ENCODE measurements at places on chromosomes 2 and 18.

DNA sequence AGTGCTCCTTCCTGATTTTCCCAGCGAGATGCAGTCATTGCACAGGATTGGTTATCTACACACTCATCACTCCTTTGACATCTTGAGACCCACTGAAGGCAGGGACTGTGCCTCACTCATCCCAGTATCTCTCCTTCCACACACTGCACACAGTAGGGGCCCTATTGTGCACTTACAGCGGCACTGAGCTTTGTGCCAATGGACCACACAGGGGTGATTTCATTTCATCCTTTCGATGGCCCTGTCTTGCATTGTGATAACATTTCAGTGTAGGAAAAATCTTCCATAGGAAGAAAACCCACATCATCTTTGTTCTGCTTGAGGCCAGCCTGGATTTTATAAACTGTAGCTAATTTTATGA lies 11.0 kb upstream of the LRRFIP1 start:
- DNase-seq = no peak

- no peak for DNase-seq
Measured at GRCh38 chr2:209726311-209726710, 45.3 kb upstream of the UNC80 start.

- DNase-seq = no peak
Measured at GRCh38 chr2:165675551-165675968, 118.5 kb downstream of the GALNT3 start.

DNA sequence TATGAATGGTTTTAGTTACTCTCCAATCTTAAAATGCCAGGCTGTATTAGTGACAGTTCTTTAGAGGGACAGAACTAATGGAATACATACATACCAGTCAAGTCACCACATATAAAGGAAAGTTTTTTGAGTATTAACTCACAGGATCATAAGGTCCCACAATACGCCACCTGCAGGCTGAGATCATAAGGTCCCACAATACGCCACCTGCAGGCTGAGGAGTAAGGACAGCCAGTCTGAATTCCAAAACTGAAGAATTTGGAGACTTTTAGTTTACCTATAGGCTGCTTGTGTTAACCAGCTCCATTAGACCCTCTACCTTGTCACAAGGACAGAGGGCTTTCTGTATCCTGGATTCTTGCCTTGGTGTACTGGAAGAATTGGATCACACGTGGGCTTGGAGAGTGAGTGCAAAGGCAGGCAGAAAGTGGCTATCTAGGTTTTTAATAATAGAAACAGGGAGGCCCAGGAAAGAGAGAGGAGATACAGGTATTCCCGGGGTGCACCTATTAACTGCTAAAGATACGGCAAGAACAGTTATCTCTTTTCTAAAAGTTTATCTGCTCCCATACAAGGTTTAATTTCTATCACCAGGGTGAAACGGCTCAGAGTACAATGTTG lies 234.9 kb upstream of the CYRIA start:
- no peak for DNase-seq

- DNase-seq = peak; percentile 15
Measured at GRCh38 chr2:159290289-159290907, 3.9 kb upstream of the WDSUB1 start.

- no peak for DNase-seq
Measured at GRCh38 chr2:15736396-15737180, 144.9 kb downstream of the DDX1 start.

GRCh38 chr2:112174383-112174782 lies 36.2 kb downstream of the FBLN7 start:
- no peak for DNase-seq

- DNase-seq = no peak
Measured at GRCh38 chr2:158006961-158007719, 94.5 kb upstream of the UPP2 start.

DNA sequence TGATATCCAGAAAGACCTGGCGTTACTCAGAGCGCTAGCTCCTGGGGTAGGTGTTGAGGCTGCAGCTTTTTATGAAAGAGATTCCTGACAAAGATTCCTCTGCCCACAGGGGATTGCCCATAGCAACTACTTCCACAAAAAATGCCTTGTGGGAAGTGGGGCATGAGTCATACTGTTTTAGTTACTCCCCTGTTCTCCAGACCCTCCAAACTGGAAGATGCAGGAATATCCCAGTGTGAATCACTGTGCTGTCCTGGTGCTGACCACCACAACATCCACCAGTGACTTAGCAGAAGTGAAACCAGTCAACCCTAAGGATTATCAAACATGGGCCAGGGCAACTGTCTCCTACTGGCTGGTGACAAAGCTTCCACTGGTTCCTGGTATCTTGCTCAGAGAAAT lies 61.8 kb downstream of the CDH2 start:
- no peak for DNase-seq

GRCh38 chr2:58035352-58035751 lies 11.3 kb upstream of the VRK2 start:
- DNase-seq = no peak

- no peak for DNase-seq
Measured at GRCh38 chr2:40148334-40148733, 303.6 kb downstream of the SLC8A1 start.

GRCh38 chr2:48075631-48076030 lies 169.3 kb upstream of the FBXO11 start:
- no peak for DNase-seq

DNA sequence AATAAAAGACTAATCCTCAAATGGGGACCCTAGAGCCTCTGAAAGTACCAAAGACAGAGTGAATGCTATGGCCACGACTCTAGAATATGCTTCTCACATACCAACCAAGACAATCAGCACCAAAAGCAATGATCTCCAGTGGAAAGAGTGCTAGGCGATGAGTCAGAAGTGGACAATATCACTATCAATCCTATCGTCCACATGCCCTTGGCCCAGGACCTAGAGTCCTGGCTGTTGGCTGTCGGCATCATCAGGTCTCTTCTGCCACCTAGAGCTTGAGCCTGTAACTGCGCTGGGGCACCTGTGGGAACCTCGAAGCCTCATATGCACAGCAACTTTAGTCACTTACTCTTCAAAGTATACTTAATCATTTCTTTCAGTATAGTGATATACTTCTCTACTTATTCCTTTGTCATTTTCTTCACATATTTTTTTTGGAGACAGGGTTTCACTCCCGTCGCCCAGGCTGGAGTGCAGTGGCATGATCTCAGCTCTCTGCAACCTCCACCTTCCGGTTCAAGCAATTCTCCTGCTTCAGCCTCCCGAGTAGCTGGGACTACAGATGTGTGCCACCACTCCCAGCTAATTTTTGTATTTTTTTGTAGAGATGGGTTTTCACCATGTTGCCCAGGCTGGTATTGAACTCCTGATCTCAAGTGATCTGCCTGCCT lies 29.7 kb downstream of the NOL10 start:
- peak; percentile 24 for DNase-seq

GRCh38 chr18:74479486-74480148 lies 16.5 kb upstream of the CNDP2 start:
- DNase-seq = no peak

GRCh38 chr18:80126797-80127196 lies 17.7 kb downstream of the ADNP2 start:
- no peak for DNase-seq

GRCh38 chr18:2303517-2304238 lies 267.6 kb downstream of the METTL4 start:
- DNase-seq = no peak

DNA sequence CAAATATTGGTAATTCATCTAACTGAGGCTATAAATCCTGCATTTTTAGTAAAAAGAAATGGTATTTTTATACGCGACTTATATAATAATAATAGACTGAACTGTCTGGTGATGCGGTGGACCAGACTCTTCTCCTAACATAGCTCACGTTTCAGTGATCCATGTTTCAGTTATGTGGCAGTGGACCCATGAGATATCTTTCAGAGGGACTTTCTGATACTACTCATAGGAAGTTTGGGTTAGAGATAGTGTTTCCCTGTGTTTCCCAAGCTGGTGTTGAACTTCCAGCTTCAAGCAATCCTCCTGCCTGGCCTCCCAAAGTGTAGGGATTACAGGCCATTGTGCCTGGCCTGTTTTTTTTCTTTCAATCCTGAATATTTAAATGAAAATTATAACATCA lies 59.2 kb downstream of the KCTD1 start:
- DNase-seq = no peak

DNA sequence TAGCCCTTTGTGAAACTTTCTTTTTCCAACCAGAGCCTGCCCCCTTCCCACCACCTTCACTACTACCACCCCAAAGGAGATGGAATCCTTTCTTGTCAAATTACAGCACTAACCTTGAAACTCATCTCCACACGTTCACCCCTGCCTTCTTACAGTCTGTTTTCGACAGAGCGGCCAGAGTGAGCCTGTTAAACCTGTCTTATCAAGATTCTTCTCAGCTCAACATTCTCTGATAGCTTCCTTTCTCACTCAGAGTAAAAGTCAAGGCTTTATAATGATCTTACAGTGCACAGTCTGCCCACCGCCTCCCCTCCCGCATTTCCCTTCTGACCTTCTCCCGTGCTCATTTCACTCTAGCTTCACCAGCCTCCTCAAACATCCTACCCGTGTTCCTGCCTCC lies 56.0 kb downstream of the ARHGAP25 start:
- DNase-seq = no peak

DNA sequence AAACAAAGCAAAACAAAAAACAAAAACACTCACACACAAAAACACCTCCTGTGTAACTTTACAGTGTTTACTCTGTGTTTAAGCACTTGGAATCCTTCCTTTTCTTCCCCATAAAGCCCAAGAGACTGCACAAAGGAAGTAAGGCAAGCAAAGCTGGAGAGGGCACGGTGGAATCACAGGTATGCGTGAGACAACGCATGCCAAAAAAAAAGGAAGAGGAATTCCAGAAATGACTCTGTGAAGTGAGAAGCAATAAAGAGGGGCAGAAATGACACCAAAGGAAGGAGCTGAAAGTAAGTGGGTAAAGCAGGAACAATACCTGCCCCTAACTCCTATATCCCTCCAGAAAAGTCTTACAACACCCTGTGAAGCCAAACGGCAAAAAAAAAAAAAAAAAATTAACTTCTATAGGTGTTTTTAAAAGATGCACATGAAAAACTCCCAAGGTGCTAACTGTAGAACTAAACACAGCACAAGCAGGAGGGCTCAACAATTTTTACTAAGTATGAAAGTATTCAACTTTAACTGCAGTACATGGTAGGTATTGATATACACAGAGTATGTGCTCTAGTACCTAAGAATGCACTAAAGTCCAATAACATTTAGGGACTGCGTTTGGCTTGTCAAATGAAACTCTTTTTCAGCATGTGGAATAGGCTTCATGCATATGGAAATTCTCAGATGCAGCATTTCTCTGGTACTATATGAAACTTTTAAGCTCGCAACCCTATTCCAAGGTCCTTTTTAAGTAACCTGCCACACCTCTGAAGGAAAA lies 9.1 kb downstream of the RND3 start:
- no peak for DNase-seq

DNA sequence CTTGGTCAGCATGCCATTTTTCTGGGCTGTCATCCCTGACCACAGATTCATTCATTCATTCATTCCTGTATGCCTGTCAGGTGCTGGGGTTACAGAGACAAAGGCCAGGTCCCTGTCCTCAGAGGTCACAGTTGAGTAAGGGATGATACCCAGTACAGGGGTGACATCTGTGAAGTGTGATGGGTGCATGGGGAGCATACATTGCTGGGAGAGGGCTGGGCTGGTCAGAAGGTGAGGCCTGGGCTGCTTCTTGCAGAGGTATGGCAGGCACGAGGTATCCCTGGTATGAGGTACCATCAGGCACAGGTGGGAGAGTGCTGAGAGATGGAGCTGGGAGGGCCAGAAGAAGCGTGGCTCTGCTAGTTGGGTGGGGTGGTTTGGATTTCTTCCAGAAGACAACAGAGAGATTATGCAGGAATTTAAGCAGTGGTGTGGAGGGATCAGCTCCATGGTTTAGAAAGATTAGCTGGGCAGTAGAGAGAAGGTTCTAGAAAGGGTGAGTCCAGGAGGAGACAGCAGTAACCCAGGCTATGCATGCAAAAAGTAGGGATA lies 181.9 kb upstream of the HAAO start:
- DNase-seq = no peak

DNA sequence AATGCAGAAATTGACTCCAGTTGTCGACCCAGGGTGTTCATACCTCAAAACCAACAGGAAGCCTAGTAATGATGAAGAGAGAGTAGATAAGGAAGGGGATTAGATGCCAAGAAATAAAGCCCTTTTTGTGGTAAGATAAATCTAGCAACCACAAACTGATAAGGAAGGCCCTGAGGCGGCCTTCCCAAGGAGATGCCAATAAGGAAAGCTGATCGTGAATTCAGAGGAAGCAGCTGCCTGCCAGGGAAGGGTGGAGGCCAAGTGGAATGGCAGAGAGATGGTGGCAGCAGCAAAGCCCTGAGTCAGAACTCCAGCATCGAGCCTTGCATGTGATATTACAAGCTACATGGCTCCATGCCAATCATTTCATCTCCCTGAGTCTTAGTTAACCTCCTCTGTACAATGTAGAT lies 126.3 kb downstream of the IRS1 start:
- no peak for DNase-seq

DNA sequence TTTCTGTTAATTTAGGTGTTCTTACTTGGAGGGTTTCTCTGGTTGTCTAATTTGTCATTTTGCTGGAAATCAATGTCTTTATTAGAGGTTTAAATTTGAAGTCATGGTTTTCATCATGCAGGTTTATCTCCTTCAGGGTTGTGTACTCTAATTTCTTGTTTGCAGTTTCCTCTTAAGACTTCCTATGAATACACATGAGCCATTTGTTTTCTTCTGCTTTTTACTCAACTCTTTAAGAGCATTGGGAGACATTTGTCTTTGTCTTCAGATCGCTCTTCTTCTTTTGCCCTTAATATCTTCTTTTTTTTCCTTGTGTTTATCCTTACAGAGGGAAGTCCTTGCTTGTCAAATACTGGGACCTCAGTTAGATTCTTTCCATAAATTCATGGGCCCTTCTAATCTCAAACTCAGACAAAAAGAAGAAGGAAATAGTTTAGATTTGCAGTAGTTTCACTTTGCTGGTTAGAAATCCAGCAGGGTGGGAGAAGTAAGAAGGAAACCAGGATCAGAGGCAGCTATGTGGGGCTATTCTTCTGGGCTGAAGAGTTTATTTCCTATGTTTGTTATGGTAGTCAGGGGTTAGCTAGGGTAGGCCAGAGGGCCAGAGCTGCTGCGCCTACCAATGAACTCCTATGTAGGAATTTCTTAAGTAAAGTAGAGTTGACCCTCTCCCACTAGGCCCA lies 176.6 kb downstream of the DYSF start:
- DNase-seq = no peak
